Stimulated activated CD8-positive, alpha-beta memory T cell treated with anti-CD3 and anti-CD28 coated beads, Interleukin-4, amount 100 ng/mL, for 48 hours (primary cell): ENCODE measurements at places on chromosomes 6 and 20.

- no peak for DNase-seq
These were observed 643.4 kb downstream of the QKI start for GRCh38 chr6:164057876-164058275.

- no peak for DNase-seq
These were observed 7.4 kb upstream of the LAMP5 start for GRCh38 chr20:9506964-9507369.

DNA sequence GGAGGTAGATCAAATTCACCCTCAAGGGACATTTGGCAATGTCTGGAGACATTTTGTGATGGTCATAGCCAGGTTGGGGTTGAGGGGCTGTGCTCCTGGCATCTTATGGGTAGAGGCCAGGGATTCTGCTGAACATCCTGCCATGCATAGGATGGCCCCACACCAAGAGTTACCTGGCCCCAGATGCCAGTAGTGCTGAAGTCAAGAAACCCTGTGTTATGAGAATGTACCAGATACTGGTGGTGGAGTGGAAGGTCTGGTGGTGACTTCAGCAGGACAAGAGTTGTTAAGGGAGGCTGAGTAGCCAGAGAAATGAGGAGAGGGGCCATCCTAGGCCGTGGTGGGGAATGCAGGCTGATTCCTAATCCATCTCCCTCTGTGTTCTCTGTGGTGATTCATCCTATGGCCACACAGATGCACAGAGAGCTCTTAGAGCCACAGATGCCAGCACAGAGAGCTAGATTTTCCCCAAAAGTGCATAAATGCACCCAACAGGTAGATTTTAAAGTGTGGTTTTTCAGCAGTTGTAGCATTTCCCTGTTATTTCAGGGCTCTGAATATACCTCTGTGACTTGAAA lies 43.6 kb downstream of the CDYL start:
- DNase-seq, result no peak

GRCh38 chr6:170037541-170038250 lies 253.2 kb downstream of the DLL1 start:
- no peak for DNase-seq

DNA sequence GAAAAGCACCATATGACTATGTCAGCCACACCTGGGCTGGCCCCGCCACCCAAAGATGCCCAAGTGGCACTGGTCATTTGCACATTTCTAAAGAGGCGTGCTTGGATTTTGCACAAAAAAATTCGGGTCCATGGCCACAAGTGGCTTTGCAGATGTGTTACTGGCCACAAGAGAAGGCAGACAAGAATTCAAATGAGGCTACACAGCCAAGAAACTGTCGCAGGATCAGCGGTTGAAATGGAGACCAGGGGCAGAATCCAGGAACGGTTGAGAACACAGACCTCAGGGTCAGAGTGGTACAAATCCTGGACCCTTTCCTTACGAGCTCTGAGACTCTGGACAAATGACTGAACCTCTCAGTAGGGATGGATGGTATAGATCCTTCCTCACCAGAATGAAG lies 48.6 kb upstream of the SASH1 start:
- DNase-seq, result no peak

DNA sequence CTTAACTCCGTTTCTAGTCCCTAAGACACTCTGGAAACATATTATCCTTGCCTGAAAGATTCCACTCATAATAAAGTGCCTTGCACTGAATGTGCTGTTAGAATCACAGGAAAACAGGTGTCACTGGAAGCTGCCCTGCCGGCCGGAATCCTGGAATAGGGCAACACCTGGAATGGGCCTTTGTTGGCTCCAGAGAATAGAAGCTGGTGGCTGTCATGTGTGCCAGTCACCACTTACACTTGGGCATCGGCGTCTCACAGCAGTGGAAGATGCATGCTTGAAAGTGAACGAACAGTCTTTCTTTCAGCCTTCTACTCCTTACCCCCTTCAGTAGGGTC lies 90.8 kb upstream of the AFDN start:
- no peak for DNase-seq

DNA sequence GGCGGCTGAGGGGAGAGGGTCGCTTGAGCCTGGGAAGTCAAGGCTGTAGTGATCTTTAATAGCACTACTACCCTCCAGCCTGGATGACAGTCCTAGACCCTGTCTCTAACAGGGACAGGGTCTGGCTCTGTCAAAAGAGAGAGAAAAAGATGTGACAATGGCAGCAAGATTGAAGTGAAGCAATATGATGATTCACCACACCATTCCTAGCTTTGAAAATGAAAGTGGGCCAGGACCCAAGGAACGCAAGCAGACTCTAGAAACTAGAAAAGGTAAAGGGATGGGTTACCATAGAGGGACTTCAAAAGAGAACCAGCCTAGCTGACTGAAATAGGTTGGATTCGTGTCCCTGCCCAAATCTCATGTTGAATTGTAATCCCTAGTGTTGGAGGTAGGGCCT lies 426.9 kb downstream of the HTR1B start:
- no peak for DNase-seq

- DNase-seq, result no peak
These were observed 279.4 kb downstream of the RFPL4B start for GRCh38 chr6:112626468-112627082.

DNA sequence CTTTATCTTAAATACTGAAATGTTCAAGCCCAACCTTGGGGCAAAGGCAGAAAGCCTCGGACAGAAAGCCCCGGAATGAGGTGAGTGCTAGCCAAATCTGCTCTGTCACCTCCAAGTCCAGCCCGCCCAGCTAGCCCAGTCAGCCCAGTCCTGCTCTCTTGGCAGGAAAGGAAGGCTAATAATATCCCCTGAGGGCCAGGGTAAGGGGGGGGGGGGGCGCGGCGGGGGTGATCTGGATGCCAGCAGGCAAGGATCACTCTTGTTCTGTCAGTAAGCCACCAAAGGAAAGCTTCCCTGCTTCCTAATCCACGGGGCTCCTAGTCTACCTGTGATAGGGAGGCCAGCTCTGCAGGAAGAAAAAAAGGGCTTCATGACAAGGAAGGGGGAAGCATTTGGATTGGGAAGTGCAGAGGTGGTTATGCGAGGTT lies 1.1 kb downstream of the NDRG3 start:
- no peak for DNase-seq

- peak; percentile 68 for DNase-seq
These were observed 8.8 kb upstream of the C20orf144 start for GRCh38 chr20:33653218-33653899.

DNA sequence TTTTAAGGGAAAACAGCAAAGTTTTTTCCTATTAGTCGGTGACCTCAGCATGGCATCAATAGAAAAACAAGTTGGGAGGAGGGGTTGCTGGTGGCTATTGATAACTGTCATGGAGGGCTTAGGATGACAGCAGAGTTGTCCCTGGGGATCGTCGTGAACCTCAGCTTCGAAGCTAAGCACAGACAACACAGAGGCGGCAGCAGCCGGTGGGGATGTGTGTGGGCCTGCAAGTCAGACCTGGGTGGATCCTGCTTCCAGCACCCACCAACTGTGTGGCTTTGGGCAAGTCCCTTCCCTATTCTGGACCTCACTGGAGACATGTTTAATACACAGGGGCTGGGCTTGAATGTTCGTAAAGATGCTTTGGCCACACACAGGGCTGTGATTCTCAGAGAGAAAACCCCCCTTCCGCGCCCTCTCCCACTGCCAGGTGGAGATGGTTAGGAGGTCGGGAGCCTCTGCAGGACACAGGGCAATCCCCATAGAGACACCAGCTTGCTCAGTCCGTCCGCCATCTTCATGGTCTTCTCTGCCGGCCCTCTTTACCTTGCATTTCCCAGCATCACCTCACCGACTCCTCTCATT lies 83.1 kb upstream of the TOX2 start:
- no peak for DNase-seq

- DNase-seq, result no peak
These were observed 137.6 kb downstream of the UST start for GRCh38 chr6:148884461-148884860.

DNA sequence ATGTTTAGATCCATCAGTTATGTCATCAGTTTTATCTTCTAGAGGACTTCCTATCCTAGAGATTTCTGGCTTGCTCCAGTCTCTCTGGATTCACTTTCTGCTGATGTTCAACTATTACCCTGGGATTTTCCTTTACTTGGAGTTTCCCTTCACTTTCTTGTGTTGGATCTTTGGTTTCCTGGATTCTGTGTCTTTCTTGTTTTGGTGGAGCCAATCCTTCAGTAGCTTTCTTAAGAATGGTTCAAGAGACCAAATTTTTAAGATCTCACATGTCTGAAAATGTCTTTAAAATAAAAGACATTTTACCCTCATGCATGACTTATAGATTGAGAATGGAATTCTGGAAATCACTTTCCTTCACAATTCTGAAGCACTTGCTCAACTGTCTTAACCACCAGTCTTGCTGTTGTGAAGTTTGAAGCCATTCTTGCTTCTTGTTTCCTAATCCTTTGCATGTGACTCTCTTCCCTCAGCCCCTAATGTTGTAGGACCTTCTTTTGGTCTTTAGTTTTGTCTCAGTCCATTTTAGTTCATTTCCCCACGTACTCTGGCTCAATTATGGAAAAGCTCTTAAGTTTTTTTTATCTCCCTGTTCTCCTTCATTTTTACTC lies 87.9 kb downstream of the ARID1B start:
- no peak for DNase-seq

DNA sequence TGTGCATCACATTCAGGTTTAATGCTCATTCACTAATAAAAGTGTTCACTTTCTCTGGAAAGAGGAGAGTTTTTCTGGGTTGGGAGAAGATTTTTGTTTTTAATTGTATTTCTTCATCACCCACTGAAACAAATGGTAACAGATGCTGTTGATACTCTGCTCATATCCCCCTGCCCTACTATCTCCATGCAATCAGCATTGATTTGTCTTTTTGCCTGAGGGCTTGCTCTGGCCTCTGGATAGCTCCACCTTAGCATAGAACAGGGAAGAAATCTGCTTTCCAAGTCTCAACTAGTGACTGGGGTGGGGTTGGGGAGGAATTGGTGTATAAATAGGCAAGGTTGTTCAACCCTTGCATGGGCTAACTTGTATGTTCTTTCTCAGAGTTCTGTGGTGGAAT lies 296.4 kb downstream of the KHDRBS2 start:
- DNase-seq, result no peak

- no peak for DNase-seq
These were observed 36.5 kb downstream of the SGK1 start for GRCh38 chr6:134281388-134281787.

DNA sequence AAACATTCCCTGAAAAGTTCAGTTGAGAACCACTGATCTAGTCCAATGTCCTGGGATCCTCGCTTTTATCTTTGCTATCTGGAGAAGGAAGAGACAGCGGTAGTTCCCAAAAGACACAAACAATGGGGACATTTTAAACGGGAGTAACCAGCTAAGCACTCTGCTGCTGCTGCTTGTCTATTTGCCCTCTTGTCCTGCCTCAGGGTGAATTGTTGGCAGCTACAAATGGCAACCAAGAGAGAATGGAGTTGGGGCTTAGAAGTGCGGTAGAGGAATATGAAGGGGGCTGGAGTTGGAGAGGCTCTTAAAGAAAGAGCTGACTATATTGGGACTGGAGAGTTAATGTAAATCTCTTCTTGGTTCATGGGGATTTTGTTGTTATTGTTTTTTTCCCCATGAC lies 6.5 kb upstream of the ZSWIM1 start:
- no peak for DNase-seq

DNA sequence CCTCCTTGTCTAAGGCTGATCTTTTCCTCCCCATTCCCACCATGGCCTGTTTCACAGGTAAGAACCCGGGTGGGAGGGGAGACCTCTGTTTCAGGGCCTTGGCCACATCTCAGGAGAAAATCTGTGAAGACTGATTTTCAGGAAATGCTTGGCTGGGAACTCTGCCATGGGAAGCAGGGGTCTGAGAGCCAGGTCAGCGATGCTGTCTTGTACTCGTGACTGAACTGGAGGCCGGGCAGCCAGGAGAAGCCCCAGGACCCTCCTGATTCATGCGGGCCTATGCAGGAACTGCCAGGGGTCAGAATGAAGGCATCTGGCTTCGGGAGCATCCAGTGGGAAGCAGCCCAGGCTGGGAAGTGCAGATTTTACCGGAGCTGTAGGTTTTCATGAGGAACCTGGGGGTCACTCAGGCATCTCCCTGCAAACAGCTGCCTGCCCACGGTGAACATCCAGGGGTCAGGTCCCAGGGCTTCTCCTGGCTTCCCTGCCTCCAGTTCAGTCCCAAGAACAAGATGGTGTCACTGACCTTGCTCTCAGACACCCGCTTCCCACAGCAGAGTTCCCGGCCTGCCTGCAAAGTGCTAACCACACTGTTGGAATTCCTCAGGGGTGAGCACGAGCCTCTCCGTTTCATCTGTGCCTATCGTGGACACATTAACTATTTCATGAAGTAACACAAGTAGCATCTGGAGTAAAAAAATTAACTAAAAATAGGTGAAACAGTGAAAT lies 90.2 kb upstream of the SULF2 start:
- DNase-seq, result no peak

GRCh38 chr20:50286609-50287008 lies 96.0 kb downstream of the CEBPB start:
- peak; percentile 55 for DNase-seq

- no peak for DNase-seq
These were observed 898.8 kb downstream of the KIF16B start for GRCh38 chr20:15674253-15675060.

- DNase-seq, result peak; percentile 17
These were observed 11.2 kb downstream of the AARS2 start for GRCh38 chr6:44301782-44302564.

GRCh38 chr6:72580281-72580940 lies 41.5 kb upstream of the KCNQ5 start:
- DNase-seq, result no peak

DNA sequence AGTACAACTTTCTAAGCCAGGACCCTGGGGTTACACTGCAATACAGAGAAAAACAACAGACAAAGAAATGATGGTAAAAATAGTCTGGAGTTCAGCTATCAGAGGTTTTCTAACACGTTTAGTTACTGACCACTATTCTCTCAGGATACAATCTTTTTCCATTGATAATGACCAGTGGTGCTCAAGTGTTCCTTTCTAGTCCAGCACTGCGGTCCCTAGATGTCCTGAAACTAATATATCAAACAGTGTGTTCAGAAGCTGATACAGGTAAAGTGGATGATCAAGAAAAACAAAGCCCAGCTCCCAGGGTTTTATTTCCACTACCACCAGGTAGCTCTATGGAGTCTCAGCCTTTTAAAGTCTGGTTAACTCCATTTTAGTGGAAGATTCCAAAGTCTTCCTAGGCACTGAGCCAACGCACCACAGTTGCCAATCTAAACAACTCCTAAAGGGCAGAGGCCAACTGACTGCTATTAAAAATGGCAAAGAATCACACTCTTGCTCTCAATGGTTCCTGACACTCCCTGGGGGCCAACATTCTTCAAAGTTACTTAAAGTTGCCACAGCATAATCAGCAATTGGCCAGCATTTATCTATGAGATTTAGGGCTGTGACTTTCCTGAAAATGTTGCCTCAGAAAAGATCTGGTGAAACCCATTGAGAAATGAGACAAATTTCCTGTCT lies 38.2 kb downstream of the DZANK1 start:
- no peak for DNase-seq

GRCh38 chr6:46263707-46264086 lies 92.9 kb upstream of the ENPP5 start:
- DNase-seq, result no peak

DNA sequence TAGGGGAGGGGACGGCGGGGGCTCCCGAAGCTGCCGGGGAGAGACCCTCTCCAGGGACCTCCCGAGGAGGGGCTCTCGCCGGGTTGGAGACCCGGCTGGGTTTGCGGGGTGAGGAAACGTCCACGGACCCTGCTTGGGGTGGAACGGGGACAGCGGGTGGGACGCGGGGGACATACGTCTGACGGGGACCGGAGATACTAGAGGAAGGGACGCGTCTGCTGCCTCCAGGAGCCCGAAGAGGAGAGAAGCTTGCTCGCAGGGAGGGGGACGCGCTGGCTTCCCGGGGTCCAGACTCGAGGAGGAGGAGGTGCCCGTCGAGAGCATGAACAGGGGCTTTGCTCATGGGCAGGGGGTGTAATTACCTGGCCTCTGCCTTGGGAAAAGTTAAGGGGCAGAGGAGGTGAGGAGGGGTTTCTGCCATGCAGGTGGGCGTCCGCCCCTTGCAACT lies 593 bp downstream of the DNMT3B start:
- DNase-seq, result no peak
